Activated T-cell treated with anti-CD3 and anti-CD28 coated beads, Interleukin-2, amount 50 U/mL, for 4 hours (primary cell): ENCODE measurements at places on chromosomes 5 and 9.

GRCh38 chr5:158970569-158971014 lies 129.1 kb downstream of the EBF1 start:
- no peak for DNase-seq

GRCh38 chr9:120441426-120442307 lies 138.3 kb downstream of the CDK5RAP2 start:
- no peak for DNase-seq

GRCh38 chr9:127812936-127813675 lies 10.4 kb downstream of the FPGS start:
- no peak for DNase-seq

GRCh38 chr5:73312872-73313510 lies 135.6 kb downstream of the FOXD1 start:
- DNase-seq, result no peak

DNA sequence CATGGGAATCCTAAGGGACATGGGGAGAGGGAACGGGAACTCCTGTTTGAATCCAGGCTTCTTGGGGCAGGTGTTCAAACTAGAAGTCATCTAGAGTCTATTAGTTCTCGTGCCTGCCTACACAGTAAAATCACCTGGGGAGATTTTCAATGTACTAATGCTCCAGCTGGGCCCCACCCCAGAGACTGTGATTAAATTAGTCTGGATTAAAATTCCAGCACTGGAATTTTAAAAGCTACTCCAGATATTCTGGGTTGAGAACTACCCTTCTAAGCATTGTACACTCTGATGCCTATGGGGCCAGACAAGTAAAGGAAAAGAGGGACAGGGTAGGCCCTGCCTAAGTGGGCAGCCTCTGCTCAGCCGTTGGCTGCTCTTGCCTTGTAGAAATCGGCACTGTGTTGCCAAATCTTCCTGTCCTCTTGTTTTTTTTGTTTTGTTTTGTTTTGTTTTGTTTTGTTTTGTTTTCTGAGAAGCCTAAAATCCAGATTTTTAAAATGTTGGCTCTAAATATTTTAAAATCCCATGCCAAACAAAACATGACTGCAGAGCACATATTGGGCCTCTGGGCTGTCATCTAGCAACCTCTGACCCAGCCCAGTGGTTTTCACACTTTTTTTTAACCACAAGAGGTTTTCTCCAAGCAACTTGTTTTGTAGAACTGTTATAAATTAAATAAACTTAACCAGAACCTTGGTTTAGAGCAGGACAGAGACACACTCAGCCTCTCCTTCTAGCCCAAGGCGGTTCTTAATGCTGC lies 29.0 kb downstream of the ADRB2 start:
- DNase-seq, result no peak

DNA sequence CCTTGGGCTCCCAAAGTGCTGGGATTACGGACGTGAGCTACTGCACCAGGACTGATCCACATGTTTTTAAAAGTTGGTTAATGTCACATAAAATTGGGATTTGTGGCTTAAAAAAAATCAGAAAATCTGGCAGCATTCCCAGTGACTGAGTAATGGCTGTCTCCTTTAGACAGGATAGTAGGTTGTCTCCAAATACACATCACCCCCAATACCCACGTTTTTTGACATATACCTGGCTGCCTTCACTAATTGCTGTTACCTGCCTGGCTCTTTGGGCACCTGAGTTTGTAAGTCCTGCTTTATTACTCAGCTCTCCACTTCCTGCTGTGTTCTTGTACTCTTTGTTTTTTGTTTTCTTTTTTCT lies 84.8 kb downstream of the KDM4C start:
- no peak for DNase-seq

GRCh38 chr9:99511723-99512122 lies 289.6 kb downstream of the SEC61B start:
- no peak for DNase-seq

DNA sequence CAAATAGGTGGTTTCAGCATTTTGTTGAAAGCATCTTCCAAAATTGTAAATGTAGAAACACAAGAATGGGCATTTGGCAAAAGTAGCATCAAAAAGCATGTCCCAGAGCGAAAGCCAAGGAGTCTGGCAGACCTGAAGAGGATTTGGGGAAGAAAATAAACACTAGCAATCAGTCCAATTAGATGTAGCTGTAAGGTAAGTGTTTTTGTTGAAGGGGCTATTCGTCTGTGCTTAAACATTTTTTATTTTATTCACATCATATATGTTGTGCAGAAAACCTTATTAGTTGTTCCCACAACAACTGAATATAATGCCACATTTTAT lies 954.1 kb upstream of the COX7C start:
- no peak for DNase-seq

DNA sequence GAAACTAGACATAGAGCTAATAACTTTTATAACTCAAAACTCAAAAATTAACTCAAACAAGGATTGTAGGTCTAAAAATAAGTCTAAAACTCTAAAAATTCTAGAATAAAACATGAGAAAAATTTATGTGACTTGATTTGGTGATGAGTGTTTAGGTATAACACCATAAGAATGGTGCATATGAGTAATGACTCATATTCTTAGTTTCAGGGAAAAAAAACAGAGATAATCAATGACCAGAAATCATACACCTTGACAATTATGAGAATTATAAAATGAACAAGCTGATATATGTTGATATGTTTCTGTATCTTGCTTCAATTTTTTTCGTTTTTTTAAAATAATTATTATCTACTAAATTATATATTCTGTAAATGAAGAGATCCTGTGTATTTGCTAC lies 541.2 kb downstream of the PTPRD start:
- DNase-seq, result no peak

- DNase-seq, result no peak
Measured at GRCh38 chr5:68630354-68630753, 414.8 kb downstream of the PIK3R1 start.

DNA sequence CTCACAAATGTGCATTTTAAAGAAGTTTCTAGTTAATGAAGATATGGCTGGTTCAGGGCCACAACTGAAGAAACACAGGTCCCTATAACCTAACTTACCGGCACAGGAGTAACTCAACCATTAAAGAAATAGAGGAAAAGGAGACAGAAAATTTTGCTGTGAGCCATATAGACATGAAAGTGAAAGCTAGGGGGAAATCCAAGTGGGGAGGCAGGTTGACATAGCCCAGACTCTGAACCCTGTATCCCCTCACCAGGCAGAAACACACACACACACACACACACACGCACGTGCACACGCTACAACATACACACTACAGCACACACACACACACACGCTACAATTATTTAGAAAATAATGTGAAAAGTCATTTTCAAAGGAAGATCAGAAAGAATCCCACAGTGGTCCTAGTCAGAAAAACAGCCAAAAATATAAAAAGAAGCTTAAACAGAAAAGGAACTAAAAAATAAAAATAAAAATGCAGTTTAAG lies 856.4 kb upstream of the CDH6 start:
- DNase-seq, result no peak

- no peak for DNase-seq
Measured at GRCh38 chr5:51185850-51186329, 197.4 kb upstream of the ISL1 start.

DNA sequence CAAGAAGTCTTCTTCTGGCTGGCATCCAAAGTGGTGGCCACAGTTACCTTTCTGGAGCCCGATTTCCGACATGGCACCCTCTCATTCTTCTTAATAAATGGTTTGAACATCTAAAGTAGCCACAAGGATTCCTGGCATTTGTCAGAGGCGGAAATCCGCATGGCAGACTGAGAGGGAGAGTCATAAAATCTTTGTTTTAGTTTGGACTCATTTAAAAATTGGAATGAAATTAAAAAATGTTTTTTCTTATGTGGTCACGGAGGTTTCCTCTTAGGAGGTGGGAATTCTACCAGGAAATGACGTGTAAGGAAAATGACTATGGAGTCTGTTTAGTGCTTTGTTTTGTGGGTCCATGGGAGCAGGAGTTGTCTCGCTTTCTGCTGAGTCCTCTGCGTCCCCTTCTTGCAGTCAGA lies 133.0 kb upstream of the PTCH1 start:
- DNase-seq, result no peak

- DNase-seq, result no peak
Measured at GRCh38 chr5:111697215-111697614, 59.8 kb downstream of the NREP start.
